ENCODE measurements at places on chromosomes 2 and 18.

- no peak for DNase-seq
Measured at GRCh38 chr2:200777275-200777674, 34.4 kb upstream of the BZW1 start.

- DNase-seq, result no peak
Measured at GRCh38 chr2:69033461-69034095, 20.6 kb downstream of the ANTXR1 start.

- no peak for DNase-seq
Measured at GRCh38 chr2:145925591-145925990, 1405.7 kb upstream of the ZEB2 start.

DNA sequence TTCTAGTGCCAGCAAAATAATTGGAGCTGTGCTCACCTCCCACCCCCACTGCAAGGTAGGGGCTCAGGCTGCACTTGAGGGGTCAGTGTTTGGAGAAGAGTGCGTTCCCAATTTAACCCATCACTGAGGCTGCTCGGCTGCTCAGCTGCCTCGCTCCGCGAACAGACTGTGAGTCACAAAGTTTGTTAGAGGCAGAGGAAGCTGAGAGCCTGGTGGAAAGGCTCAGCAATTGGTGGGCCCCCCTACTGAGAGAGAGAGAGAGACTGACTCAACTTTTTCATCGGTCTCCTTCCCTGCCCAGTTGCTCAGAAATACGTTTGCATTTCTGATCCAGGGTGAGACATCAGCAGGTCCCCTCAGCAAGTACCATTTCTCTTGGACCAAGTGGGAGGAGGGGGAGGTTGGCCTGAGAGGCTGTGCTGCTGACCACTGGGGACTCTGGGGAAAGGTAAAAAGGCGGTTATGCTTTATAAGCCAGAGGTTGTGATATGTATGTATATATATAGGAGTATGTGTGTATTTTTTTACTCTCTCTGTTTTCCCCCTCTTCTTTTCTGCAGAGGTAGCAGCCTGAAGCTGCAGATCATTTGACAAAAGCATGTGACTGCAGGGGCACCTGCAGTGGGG is 1.5 kb downstream of the EFR3B start:
- peak; percentile 87 for DNase-seq

- no peak for DNase-seq
Measured at GRCh38 chr2:152550386-152550785, 166.9 kb downstream of the PRPF40A start.

DNA sequence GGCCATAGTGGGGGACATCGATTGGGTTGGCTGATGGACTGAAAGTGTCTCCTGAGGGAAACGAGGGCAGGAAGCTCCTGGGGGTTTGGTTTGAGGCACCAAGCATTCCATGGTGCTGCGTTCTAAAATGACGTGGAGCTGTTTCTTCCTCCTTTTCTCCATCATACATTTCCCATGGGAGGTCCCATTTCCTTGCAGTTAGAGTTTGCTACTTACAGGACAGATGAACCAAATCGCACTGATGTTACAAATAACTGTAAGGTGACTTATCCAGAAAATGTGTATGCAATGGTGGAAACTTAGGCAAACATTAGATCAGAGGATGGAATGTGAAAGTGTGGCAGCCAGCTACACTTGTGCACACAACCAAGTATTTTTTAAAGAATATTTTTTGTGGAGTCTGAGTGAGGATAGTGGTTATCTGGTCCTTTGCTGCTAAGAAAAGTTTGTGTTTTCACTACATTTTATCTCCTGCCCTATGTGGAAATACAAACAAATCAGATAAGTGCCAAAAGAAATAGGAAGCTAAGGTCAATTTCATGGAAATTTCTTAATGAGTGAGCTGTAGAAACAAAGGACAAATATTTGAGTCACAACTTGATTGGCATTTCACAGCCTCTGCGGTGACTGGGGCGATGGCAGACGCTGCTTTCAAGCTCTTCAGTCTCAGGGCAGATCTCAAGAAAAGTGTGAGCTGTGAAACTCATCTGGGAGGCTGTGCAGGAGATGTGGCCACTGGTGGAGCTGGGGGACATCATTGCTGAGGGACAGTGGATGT is 256.2 kb downstream of the TSN start:
- DNase-seq, result peak; percentile 16

Measured in fibroblast of upper back skin (primary cell).